ENCODE measurements at places on chromosomes 16 and 17. TPM values are rescaled to one million over a fixed set of nuclear protein-coding genes. Genes with fewer than 3 reads are reported as not detected.

The CTF1 gene
- total RNA-seq = 0.25 TPM

The LGALS9 gene
- total RNA-seq = 44.8 TPM

- H3K4me3 ChIP-seq = no peak overlapping the region
- H3K36me3 ChIP-seq = no peaks in the 10 kb centered on the region
- no peaks in the 10 kb centered on the region for H3K4me1 ChIP-seq
- H3K27ac ChIP-seq = no peak overlapping the region
Measured at GRCh38 chr17:5694551-5694950, 110.2 kb upstream of the NLRP1 start.

DNA sequence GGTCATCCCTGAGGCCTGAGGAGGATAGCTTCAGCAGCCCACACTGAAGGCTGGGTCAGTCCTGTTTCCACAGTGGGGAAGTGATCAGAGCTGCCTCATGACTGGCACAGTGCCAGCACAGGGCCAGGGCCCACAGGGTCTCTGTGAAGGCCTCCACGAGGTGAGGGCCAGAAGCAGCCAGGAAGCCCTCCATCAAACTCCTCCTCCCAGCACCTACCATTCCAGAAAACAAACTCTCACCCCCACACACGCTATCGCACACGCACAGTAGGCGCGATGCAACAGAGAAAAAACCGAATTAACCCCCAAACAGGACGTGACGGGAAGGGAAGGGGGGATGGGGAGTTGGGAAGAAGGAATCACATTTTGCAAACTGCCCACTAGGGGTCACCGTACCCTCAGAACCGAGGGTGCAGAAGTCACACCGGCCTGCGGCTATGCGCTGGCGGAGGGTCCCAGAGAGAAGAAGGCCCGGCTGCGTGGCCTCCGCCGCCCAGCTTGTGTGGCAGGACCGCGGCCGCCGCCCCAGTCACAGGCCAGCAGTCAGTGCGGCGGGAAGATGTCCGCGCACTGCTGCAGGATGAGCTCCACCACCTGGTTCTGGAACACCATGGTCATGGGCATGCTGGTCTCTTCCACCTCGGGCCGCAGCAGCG is 37.6 kb downstream of the ARHGAP27 start:
- peaks cover 8% of the 10 kb centered on the region for H3K4me1 ChIP-seq
- H3K4me3 ChIP-seq = no peak overlapping the region
- no peak overlapping the region for H3K27ac ChIP-seq
- DNase-seq = peak; percentile 43
- no peaks in the 10 kb centered on the region for H3K36me3 ChIP-seq
- peaks cover 8% of the 10 kb centered on the region for H3K27me3 ChIP-seq

DNA sequence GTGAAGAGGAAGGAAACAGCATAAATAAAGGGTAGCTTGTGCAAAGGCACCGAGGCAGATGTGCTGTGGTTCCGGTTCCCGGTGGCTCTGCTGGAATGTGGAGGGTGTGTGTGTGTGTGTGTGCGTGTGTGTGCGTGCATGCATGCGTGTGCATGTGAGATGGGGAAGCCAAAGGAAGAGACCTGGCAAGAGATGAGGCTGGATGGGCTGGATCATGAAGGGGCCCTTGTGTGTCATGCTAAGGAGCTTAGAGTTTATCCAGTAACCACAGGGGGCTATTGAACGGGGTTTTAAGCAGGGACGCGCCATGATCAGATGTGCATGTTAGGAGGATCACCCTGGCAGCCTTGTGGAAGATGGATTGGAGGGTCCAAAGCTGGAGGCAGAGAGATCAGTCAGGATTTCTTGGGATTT is 8.3 kb downstream of the WSCD1 start:
- no peak for DNase-seq
- no peak overlapping the region for H3K4me3 ChIP-seq
- no peaks in the 10 kb centered on the region for H3K36me3 ChIP-seq
- H3K27me3 ChIP-seq = peaks cover 14% of the 10 kb centered on the region
- no peak overlapping the region for H3K27ac ChIP-seq

DNA sequence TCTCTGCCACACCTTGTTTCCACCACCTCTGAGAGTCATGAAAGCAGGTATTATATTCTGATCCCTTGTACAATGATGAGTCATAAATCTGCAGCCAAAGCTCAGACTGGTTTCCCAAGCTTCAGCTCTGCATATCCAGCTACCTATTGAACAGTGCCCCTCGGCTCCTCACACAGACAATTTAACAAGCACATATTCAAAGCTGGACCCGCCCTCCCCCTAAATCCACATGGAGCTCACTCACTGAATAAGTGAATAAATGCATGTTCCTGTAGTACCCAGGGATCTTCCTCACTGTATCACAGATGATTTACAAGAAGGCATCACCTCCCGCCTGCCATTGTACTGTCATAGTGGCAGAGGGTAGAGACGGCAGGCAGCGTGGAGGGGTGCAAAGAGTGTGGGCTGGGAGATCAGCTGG is 516.4 kb downstream of the GRIN2A start:
- H3K4me1 ChIP-seq = no peaks in the 10 kb centered on the region
- DNase-seq = no peak
- H3K36me3 ChIP-seq = no peaks in the 10 kb centered on the region
- H3K27me3 ChIP-seq = no peaks in the 10 kb centered on the region
- H3K4me3 ChIP-seq = no peak overlapping the region
- no peak overlapping the region for H3K27ac ChIP-seq

- no peak overlapping the region for H3K4me3 ChIP-seq
- no peak overlapping the region for H3K27ac ChIP-seq
- H3K36me3 ChIP-seq = peaks cover 2% of the 10 kb centered on the region
- no peak for DNase-seq
- no peaks in the 10 kb centered on the region for H3K4me1 ChIP-seq
Measured at GRCh38 chr16:65116818-65117430, 4.9 kb downstream of the CDH11 start.

All from activated T-cell treated with anti-CD3 and anti-CD28 coated beads, Interleukin-2, amount 50 U/mL, for 72 hours (primary cell).